NCI-H69 (cell line): ENCODE measurements at places on chromosomes 5 and 9.
A peak's percentile ranks its signal among the peaks of the same experiment; 100 is the strongest.

DNA sequence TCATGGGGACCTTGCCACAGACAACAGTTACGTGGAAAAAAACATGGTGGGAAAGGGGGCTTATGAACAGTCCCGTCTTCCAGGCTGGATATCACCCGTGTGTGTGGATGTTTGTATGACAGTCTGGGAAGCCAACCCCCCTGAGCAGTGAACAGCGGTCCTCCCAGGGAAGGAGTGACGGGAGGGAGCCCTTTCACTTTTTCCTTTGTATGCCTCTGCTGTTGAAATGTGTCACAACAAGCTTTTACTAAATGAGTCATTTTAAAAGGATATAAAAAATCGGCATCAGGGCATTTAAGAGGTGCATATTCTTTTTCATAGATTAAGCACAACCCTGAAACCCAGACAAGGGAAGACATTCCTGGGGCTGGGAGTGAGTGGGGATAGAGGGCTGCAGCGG lies 5.1 kb downstream of the MYMK start:
- DNase-seq = no peak

DNA sequence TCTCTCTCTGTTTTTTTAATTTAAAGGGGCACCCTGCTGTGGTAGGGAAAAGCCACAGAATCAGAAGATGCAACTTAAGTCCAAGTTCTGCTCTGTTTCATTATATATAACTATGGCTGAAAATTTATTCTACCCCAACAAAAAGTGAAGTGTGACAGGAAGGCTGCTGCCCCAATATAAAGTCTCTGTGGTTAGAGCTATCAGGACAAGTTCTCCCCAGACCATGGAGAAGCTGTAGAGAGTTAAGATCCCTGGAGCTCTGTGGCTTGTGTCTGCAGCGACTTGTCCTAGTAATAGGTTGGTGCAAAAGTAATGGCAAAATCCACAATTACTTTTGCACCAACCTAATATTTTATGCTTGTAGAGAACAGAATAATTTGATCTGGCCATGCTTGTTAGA lies 250.9 kb downstream of the PSAT1 start:
- no peak for DNase-seq

DNA sequence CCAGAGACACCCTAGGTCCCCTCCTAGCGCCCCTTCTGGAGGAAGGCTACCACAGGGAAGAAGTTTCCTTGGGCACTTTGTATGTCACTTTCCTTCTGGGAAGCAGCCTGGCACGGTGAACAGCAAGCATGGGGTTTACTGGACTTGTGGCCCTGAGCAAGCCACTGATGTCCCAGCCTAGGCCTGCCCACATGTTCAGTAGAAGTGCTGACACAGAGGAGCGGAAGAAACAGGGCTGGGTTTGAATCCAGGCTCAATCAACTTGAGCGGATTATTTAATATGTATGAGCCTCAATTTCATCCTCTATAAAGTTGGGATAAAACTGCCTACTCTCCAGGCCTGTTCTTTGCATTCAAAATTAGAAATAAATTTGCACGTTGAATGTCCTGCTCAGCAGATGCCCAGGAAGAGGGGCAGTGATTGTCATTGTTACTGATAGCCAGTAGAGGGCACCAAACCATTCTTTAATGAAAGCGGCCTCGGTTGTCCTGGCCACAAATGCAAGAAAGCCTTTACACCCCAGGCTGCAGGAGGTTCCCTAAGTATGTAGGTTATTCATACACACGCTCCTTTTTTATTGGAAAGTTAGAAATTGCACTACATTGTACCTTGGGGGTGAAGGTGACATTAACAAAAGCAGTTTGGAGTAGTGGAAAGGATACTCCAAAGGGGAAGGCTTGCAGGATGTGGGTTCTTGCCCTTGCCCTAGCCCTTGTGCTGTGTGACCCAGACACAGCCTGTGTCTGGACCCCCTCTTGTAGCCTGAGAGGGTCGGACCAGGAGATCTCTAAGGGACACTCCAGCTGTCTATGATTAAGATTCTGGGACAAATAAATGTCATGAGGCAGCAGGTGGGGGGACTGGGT lies 13.4 kb upstream of the XPA start:
- DNase-seq = peak; percentile 81

DNA sequence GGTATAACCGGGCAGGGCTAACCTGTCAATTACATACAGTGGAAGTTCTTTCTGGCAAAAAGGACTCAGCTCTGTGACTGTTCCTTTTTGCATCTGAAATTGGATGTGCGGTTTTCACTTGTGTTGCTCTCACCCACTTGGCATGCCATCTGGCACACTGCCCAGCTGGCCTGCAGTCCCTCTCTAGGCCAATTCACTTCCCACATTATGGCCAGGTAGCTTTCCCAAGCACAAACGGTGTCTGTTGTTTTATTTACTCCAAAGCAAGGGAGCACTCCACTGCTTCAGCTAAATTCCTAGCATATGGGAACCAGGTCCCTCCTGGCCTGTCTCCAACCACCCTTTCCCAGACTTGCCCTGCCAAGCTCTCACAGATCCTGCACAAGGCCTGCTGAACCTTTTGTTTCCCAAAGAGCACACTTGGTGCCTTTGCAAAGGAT lies 132.5 kb downstream of the SEMA6A start:
- DNase-seq = peak; percentile 94

- DNase-seq = peak; percentile 70
Observed at GRCh38 chr5:6632324-6632887, 438 bp downstream of the NSUN2 start.

- no peak for DNase-seq
Observed at GRCh38 chr9:129319076-129319937, 141.2 kb upstream of the IER5L start.

GRCh38 chr5:169688106-169688505 lies 51.0 kb downstream of the DOCK2 start:
- DNase-seq = peak; percentile 15

GRCh38 chr5:17405976-17406375 lies 92.1 kb upstream of the TAF11L2 start:
- DNase-seq = no peak

- DNase-seq = peak; percentile 65
Observed at GRCh38 chr5:1380011-1380817, 35.3 kb upstream of the CLPTM1L start.

DNA sequence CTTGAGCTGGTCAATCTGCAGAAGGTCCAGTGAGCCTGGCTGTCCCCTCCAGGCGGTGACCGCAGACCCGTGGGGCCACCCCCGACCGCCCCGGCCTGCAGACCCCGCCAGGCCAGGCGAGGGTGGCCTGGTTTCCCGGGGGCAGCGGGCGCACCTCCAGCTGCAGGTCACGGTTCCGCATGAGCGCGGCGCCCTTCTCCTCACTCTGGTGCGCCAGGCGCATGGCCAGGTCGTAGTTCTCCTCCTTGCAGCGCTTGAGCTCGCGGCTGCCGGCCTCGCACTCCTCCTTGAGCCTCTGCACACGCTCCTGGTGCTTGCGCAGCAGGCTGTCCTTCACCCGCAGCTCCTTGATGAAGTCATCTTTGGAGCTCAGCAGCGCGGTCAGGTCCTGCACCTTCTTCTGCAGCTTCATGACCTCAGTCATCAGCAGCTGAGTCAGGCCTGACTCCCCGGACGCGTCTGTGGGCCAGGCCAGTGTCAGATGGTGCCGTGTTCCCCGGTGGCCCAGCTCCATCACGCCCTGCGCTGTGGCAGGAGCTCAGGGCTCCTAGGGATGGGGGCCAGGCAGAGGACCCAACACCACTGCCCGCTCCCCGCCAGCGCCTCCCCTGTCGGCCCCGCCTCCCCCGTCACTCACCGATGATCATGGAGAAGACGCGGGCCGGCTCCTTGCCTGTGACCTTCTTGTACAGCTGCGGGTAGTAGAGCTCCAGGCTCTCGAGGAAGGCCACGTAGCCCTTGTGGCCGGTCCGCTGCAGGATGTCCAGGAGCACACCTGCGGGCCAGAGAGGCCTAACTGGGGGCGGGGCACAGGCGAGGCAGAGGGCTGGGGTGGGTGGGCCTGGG lies 2.6 kb downstream of the CARD9 start:
- no peak for DNase-seq

DNA sequence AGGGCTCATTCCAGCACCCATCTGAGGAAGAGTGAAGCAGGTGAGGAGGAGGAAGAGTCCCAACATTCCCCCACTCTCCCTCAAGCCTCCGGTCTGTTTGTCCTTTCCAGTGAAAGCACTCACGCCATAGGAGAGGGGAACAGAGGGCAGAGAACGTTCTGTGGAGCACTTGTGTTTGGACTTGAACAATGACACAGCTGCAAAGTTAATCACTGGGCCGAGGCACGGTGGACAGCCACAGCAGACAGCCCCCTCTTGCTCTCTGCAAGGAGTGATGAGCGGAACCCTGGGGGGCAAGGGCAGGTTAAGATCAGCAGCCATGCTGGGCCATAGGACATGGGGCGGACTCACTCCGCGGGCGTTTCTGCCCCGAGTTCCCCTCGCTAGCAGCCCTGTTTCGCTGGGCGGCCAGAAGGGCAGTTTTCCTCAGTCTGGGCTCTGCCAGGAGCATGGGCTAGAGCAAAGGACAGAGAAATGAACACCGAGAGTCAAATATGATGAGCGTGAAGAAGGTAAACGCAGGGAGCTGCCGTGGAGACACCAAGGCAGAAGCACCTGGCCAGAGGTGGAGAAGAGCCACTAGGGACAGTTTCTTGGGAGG lies 185.7 kb downstream of the GAPVD1 start:
- no peak for DNase-seq

GRCh38 chr5:61280761-61281427 lies 51.2 kb upstream of the ZSWIM6 start:
- peak; percentile 92 for DNase-seq

DNA sequence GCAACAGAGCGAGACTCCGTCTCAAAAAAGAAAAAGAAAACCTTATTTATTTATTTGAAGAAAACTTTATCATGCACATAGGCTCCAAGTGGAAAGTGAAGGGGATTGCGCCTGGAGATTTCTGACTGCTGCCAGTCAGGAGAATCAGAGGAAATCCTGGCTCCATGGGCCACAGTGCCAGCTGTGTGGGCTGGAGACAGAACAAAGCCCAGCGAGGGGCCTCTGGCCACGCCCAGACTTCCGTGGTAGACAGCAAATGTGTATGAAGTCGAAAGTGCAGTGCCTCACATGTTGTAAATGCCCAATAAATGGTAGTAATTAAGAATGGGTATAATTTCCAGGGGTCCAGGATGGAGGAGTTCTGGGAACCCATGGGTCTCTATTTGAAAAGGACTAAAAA lies 75.8 kb upstream of the WWC1 start:
- DNase-seq = peak; percentile 96

GRCh38 chr5:176803943-176804498 lies 6.3 kb upstream of the UNC5A start:
- no peak for DNase-seq

- no peak for DNase-seq
Observed at GRCh38 chr9:133003071-133003461, 24.6 kb downstream of the GFI1B start.

DNA sequence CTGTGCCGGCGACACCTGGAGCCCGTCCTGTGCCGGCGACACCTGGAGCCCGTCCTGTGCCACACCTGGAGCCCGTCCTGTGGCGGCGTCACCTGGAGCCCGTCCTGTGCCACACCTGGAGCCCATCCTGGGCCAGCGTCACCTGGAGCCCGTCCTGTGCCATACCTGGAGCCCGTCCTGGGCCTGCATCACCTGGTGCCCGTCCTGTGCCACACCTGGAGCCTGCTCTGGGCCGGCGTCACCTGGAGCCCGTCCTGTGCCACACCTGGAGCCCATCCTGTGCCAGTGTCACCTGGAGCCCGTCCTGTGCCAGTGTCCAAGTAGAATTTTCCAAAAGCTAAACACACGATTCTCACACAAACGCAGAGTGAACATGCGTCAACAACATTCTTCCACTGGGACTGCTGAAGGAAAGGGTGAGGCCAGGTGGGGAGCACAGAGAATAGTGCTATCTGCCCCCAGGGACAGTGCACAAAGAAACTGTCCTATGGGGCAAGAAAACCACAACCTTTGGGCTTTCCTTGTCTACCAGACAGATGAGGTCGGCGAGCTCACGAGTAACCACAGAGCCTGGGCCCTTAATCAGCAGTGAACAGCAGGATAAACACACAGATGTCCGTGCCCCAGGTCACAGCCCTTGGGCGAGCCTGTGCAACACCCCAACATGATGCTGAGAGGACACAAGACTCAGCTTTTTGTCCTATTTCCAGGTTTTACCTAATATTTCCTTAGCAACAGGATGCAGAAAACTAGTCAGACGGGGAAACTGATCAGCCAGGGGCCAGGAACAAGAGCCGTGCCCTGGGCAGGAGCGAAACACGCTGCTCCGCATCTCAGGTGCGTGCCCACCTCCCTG lies 7.9 kb downstream of the QSOX2 start:
- DNase-seq = peak; percentile 30

- no peak for DNase-seq
Observed at GRCh38 chr9:34370970-34371880, 5.5 kb downstream of the MYORG start.

GRCh38 chr5:61362796-61363368 lies 30.8 kb downstream of the ZSWIM6 start:
- DNase-seq = peak; percentile 45

DNA sequence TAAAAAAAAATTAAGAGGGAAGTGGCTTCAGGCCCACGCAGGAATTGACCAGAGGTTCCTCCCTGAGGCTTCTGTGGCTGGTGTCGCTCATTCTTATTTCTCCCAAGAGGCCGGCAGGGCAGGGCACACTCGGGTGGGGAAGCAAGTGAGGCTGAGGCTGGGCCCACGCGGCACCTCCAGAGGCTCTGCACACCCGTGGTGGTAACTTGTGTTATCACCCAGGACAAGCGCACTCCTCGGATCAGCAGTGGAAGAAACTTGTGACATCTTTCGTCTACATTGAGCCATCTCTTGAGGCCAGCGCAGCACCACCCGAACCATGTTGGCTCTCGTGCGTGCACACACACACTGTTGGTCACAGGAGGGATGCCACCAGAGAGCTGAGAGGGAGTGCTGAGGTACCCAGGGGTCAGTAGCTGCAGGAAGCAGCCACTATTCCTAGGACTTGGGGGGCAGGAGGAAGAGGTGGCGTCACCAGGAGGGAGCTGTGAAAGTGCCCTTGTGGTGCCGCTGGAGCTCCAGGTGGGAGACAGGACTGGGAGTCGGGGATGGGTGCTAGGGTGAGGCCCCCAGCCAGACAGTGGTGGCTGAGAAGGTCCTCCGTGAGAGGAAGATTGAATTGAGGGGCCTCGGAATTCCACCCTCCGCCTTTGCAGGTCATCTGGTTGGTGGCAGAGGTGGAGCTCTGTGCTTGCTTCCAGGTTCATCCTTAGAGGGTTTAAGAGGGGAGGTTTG lies 6.4 kb downstream of the NDUFS6 start:
- no peak for DNase-seq

DNA sequence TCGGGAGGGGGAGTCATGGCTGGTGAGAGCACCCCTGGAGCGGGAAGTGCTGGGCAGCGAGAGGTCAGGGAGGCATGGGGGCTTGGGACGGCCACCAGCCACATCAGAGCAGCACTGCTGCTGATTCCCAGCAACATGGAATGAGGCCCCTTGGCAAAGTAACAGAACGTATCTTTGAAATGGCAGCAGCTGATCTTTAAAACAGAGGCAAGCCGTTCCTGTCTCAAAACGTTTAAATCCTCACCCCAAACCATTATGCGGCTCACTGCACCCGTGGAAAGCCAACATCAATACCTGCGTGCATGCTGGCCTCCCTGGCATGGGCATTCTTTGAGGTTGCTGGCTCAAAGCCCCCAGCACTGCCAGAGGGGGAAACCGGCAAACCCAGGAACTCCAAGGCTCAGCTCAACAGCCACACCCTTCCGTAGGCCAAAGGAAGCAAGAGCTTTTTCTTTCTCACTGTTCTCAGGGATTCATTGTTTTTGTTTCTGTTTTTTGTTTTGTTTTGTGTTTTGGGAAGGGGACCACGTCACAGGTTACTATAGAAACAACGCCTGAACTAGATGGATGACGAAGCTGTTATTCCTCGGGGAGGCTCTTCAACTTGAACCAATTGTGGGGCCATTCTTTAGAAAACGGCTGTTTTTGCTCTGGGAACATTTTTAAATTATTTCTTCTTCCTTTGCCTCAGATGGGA lies 28.1 kb upstream of the OBP2B start:
- DNase-seq = no peak

GRCh38 chr9:80061940-80062339 lies 490.2 kb downstream of the TLE4 start:
- peak; percentile 18 for DNase-seq
